Dermis blood vessel endothelial cell (primary cell): ENCODE measurements at places on chromosomes 16 and 17. TPM values are rescaled to one million over a fixed set of nuclear protein-coding genes. Genes with fewer than 3 reads are reported as not detected.

RAB11FIP4 gene
- 0.05 and 0.17 TPM in 2 replicates for total RNA-seq

DNA sequence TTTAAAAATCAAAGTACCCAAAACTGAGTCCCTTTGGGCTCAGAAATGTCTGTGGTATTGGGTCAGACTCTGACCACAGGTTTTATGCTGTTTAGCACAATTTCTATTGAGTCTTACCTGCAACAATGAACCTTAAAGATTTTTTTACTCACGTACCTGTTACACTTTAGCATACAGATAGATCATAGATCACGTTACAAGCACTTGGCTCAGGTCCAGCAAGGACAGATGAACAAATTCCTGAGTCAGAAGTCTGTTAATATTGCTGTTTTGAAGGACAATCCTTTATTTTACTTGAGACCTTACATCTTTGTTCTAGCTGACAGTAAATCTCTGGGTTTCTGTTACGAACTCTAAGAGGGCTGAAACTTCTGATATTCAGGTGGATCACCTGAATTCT, 12.8 kb downstream of the SLC7A6OS start:
- peak; percentile 46 for DNase-seq

ZNF785 gene
- total RNA-seq: 8.1 and 11.9 TPM in 2 replicates

PMP22 gene
- 23.3 and 32.2 TPM in 2 replicates for total RNA-seq

GRCh38 chr17:66399441-66399840, 97.0 kb downstream of the PRKCA start:
- DNase-seq: no peak

- no peak for DNase-seq
These were observed 12.6 kb upstream of the DNASE1 start for GRCh38 chr16:3641801-3642396.

GRCh38 chr16:6027733-6028132, 930.1 kb upstream of the EEF2KMT start:
- DNase-seq: no peak

- no peak for DNase-seq
These were observed 29.4 kb downstream of the NEUROD2 start for GRCh38 chr17:39578272-39578671.

- DNase-seq: no peak
These were observed 156.9 kb downstream of the C16orf78 start for GRCh38 chr16:49530427-49530970.

FNDC8 gene
- total RNA-seq: not detected in 2 replicates

- DNase-seq: no peak
These were observed 20.9 kb upstream of the FASN start for GRCh38 chr17:82118815-82119380.

DNA sequence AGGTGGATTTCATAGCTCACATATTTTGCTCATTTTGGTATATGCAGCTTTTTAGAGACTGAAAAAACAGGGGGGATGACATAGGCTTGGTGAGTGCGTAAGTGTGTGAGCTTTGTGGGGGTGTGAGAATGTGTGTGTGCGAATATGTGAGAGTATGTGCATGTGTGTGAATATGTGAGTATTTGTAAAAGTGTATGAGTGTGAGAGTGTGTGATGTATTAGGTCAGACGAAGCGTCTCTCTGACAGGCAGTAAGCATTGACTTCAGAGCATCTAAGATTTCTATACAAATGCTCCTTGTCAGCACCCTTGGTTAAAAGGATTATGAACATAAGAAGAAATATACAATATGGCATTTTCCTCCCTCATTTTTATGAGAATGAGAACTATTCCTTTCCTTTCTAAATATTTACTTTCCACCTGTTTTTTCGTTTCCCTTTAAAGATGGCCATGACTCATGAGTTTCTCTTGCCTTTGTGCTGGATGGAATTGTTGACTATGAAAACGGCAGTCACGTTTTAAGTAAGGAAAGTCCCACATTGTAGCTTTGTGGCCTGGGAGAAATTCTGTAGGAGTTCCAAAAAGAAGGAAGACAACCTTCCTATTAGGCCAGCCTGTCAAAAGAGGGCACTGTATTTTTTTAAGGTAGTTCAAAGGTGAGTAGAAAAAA, 276.4 kb downstream of the FOXL1 start:
- peak; percentile 79 for DNase-seq

- no peak for DNase-seq
These were observed 10.8 kb downstream of the ZNF213 start for GRCh38 chr16:3145660-3146059.

DNA sequence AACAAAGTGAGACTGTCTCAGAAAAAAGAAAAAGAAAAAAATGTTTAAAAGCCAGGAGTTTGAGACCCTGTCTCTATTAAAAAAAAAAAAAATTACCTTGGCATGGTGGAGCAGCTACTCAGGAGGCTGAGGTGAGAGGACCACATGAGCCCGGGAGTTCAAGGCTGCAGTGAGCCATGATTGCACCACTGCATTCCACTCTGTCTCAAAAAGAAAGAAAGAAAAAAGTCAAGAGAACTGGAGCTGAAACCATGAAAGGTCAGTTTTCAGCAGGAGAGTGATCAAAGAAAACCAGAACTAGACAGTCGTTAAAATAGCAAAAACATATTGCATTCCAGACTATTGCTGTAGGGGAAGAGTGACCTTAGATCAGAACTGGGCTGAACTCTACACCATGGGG, 8.8 kb downstream of the QPRT start:
- DNase-seq: no peak

TMC6 gene
- total RNA-seq: 69.6 and 70.2 TPM in 2 replicates

DNA sequence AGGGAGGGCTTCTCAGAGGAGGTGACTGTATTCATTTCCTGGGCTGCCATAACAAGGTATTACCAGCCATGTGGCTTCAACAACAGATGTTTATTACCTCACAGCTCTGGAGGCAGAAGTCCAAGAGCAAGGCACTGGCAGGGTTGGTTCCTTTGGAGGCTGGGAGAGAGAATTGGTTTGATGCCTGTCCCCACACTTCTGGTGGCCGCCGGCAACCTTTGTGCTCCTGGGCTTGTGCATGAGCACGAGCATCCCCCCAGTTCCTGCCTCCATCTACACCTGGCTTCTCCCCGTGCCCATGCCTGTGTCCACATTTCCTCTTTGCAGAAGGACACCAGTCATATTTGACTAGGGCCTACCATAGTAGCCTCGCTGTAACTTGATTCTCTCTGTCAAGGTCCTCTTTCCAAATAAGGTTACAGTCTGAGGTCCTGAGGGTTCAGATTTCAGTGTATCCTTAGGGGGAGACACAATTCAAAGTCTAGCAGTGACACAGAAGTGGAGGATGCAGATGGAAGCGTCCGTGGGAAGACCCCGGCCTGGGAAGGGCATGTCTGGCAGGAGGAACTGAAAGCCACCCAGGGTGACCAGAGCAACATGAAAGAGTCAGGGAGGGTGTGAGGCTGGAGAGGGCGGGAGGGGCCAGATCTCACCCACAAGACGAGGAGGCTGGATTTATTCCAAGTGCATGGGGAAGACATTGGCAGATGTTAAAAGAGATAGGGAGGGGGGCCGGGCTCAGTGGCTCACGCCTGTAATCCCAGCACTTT, 188.2 kb upstream of the HSBP1 start:
- DNase-seq: no peak

SLC5A11 gene
- 0.05 and 0.17 TPM in 2 replicates for total RNA-seq

SMTNL2 gene
- under 0.01 TPM in 1 of 2 replicates, not detected in the other for total RNA-seq

DNA sequence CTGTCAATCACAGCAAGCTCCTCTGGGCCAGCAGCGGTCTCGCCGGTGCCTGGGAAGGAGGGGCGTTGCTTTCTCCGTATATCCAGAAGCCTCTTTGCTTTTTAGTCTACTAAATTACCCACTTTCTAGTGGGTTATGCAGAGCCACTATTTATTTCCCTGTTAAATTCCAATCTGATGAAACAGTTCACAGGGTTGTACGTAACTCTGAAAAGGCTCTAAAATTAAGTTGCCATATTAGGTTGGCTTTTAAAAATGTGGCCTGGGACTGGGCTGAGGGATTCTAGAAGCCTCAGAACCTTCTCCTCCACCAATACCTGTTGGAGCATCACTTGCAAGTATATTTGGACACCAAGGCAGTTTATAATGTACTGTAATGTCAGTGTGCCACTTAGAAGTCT, 27.2 kb downstream of the MARCHF10 start:
- DNase-seq: no peak

ETV4 gene
- 3.2 and 13.5 TPM in 2 replicates for total RNA-seq

CLDN6 gene
- not detected in 2 replicates for total RNA-seq

GRCh38 chr17:27907976-27908558, 14.9 kb upstream of the LYRM9 start:
- no peak for DNase-seq

C1QTNF8 gene
- total RNA-seq: not detected in 2 replicates

KCNJ12 gene
- 0.14 and 0.51 TPM in 2 replicates for total RNA-seq

CNTNAP4 gene
- total RNA-seq: not detected in 2 replicates

HNF1B gene
- total RNA-seq: 0.05 and 0.34 TPM in 2 replicates
